ENCODE measurements at places on chromosomes 16 and 17.
A peak's percentile ranks its signal among the peaks of the same experiment; 100 is the strongest.

GRCh38 chr16:49967012-49967559 is 57.9 kb upstream of the CNEP1R1 start:
- no peak for DNase-seq

GRCh38 chr17:18997650-18998196 is 6.8 kb downstream of the FAM83G start:
- DNase-seq, result no peak

DNA sequence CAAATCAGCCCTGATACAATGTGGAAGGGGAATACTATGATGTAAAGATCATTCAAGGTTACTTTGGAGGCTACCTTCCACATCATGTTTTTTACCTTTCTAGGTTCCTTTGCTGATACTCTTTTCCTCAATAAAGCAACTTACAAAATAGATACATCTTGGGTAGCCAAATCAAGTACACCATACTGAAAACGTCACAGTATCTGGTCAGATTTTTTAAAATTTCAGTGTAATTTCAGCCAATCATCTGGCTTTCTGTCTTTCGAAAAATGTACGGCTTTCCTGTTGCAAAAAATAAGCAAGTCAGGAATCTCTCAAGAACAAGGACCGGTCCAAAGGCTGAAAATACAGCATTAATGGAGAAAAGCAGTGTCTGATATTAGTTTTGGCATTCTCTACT is 15.6 kb upstream of the MED13 start:
- no peak for DNase-seq

DNA sequence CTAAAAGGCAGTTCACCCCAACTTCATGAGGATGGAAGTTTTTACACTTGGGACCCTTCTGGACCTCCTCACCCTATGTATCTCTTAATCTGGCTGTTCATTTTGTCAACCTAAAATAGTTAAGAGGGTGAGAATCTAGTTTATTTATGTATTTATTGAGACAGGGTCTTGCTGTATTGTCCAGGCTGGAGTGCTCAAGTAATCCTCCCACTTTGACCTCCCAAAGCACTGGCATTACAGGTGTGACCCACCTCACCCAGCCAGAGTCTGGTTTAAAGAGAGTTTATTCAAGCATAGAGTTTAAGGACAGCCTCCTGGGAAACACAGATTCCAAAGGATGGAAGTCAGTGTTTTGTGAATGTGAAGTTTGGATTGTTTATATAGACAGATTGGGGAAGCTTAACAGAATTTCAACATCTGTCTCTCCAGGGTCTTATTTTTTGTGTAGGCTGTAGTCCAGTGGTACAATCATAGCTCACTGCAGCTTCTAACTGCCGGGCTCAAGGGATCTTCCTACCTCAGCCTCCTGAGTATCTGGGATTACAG is 8.0 kb upstream of the APPBP2 start:
- no peak for DNase-seq

DNA sequence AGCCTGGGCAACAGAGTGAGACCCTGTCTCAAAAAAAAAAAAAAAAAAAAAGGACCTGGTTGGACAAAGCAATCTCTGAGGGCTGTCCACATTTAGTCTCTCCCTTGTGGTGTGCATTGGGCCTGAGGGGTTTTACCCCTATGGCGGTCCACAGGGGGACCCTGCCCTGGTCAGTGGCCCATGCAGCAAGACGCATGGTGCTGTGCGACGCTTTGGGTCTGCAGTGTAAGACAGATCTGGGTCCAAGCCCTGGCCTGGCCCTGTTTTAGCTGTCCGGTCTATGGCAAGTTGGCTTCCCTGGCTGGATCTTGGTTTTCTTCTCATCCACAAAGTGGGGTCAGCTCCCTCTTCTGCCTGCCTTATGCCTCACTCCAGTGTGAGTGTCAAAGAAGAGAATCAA is 123.2 kb upstream of the NLRP1 start:
- DNase-seq, result no peak

DNA sequence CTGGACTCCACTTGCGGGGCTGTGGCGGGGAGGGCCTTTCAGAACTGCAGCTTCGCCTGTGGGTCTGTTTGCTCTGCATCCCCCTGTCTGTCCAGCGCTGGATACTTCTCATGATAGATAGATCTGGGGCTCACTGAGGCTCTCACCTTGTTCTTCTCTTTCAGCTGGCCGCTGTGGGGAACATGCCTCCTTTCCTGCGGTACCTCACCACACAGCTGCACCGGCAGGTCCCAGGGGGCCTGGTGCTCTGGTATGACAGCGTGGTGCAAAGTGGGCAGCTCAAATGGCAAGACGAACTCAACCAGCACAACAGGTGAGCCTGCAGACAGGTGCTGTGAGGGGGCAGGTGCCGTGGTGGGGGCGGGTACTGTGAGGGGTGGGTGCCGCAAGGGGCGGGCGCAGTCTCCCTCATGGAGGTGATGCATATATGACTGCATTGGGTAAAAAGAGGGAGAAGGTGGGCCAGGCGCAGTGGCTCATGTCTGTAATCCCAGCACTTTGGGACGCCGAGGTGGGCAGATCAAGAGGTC is 6.2 kb downstream of the ENGASE start:
- DNase-seq, result no peak

DNA sequence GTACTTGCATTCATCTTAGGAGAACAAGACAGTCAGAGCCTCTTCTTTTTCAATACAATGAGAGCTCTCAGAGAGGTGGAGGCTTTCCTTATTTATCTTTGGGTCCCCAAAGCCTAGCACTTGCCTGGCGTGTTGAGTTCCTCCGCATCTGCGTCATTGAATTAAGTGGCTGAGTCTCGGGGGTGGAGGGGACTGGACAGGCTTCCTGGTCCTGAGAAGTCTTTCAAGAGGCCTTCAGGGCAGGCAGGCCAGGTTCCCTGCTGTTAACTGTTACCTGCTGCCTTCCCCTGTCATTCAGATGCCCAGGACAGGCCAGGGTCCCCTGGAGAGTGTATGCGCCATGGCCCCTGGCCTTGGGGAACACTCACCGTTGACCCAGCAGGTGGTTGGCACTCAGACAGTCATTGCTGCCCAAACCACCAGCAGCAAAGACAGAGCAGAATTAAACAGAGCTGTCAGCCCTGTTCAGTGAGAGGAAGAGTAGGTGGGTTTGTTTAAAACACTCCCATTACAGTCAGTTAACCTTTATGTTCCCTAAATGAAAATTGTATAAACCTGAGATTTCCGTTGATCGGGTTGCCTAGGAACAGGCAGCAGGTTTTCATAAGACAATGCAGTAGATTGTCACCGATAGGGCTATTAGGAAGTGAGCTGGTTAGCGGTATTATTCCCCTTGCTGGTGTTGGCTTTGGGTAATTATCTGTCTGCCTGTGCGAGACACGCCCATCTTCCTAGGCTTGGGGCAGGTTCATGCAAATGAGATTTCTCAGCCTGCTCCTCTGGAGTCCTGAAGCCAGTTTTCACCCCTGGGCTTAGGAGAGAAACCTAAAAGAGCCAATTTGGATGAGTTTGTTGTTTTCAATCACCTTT is 132.7 kb downstream of the CCDC182 start:
- DNase-seq, result no peak

GRCh38 chr17:56821847-56822534 is 11.7 kb downstream of the C17orf67 start:
- peak; percentile 60 for DNase-seq

GRCh38 chr16:12327971-12328726 is 351.6 kb downstream of the SNX29 start:
- no peak for DNase-seq

DNA sequence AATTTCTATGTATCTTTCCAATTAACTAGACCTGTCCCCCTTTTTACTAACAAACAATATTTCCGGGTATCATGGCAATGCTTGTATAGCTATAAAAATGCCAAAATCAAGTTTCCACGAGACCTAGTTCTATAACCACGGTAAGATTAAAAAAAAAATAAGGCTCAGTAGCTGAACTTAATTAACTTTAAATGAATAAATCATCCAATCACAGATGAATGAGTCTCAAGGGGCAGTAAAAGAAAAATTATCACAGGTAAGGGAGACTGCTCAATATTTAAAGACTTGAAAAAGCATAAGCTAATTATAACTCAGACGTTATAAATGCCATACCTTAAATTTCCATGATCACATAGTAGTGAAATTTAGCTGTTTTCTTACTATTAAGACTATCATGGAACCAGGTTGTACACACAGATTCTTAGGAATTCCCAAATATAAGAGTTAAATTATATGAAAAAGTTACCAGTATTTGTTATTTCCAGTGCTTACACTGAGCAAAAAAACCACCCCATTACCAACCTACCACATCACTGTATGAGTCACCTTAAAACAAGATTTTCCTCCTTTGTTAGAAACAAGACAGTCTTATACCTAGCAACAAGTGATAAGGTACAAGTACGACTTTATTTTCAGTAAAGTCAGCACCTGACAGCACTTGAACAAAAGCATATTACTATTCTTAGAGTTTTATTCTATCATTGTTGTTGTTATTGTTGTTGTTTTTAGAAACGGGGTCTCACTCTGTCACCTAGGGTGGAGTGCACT is 20.6 kb downstream of the SSH2 start:
- DNase-seq, result no peak

DNA sequence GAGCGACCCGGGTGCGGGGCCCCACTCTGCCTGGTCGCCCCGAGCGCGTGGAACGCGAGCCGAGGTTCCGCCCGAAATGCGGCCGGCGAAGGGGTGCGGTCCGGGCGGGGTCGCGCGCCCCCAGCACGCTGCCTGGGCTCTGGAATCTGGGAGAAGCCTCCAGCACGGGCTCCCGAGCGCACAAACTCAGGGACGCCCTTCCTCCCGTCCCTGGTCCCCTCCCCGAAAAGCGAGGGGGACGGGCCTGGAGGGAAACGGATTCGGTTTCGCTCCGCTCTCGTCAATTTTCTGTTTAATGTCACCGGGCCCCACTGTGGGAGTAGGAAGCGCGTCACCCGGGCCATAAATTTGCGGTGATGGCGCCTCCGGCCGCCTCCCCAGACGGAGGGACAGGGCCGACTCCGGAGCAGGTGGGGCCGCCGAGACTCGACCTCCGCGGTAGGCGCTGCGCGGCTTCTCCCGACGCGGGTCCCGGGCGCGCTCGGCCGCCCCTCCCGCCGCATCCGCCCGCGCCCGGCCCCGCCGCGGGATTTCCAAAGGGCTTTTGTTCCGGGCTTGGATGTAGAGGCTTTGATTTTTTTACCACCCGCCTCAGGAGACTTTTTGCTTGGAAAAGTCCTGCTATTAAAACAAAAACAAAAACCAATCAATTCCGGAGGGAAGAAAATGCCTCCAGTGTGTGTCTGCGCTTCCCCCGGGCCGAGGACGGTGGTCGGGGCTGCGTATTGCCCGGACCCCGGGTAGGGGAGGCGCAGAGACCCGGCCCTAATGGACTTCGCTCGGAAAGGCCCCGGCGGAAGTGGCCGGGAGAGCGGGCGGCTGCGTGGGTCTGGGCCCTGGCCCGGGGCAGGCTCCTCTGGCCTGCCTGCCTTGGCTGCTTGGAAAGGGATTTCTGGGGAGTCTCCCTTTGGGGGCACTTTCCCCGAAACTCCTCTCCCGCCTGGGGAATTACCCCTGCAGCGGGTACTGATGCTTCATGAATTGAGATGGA is 7.9 kb upstream of the BAHCC1 start:
- no peak for DNase-seq

DNA sequence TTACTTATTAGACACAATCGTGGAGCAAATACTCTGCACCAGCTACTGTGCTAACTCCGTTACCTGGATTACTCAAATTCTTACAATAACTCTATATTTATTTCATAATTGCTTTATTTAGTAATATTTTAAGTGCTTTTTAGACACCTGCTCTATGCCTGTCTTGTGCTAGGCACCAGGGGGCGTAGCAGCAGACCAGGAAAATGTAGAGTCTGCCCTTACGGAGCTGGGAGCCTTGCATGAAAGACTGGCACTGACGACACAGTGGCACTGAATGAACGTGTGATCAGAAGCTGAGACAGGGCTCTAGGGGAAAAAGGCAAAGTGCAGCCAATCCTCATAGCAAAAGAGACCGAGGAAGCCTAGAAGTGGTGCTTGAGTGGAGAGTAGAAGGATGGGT is 486.5 kb downstream of the CDH13 start:
- DNase-seq, result peak; percentile 58

GRCh38 chr17:74316220-74316619 is 9.8 kb upstream of the KIF19 start:
- DNase-seq, result no peak

DNA sequence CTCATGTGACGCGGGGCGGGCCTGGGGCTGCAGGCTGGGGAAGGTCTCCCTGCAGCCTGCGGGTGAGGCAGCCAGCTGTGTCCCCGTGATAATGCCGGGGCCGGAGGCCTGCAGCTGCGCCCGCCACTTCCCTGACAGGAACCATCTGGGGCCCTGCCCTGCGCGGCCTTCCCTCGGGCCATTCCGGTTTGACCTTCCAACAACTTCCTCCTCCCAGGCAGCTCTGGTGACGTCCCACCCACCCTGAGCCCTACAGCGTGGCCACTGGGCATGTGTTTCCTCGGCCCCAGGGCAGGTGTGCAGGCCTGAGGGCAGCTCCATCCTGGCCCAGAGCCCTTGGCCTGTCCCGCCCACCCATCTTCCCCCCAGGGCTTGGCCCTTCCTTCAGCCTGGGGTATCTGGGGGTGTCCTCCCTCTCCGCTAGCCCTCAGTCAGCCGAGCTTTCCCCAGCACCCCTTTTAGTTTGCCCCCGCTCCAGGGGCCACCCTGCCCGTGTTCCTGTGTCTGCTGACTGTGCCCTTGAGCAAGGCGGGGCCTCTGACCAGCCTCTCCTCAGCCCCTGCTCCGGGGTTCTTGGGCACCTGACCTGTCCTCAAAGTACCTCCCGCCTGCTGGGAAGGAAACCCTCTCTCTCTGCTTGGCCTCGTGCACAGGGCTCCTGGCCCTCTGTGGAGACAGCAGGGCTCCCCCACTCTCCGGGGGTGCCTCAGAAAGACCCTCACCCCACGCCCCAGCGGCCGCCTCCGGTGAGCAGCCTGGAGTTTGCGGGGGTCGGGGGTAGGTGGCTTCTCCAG is at the start of gene CBFA2T3:
TSS of gene CBFA2T3 (minus strand) at position 190 of the 794 bp plus-strand sequence. CDS start 400 bp downstream, outside the sequence.
- no peak for DNase-seq

DNA sequence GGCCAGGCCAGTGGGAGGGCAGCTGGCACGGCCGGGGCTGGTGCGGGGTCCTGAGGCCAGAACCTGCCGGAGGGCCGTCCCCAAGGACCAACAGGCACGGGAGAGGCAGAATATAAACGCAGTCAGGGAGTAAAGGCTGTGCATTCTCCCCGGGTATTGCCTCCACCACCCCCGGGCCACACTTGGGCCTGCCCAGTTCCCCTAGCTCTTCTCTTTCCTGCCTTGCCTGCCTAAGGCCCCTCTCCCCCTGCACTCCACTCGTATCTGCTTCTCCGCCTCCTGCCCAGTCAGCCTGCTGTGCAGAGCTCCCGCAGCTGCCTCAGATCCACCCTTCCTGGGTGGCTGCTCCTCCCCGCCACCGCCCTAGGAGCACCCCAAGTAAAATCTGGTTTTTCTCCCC is 5.0 kb upstream of the RPH3AL start:
- DNase-seq, result no peak

- no peak for DNase-seq
Measured at GRCh38 chr17:75459246-75459589, 2.8 kb downstream of the TMEM94 start.

- DNase-seq, result no peak
Measured at GRCh38 chr17:11140501-11140900, 100.5 kb upstream of the SHISA6 start.

- DNase-seq, result no peak
Measured at GRCh38 chr16:62586128-62586862, 550.1 kb upstream of the CDH8 start.

GRCh38 chr17:12089809-12090384 is 69.2 kb downstream of the MAP2K4 start:
- no peak for DNase-seq

- DNase-seq, result no peak
Measured at GRCh38 chr16:30958175-30959079, 873 bp downstream of the SETD1A start.

All from Jurkat, Clone E6-1 (cell line).